ENCODE measurements at places on chromosomes 1 and 21.

DNA sequence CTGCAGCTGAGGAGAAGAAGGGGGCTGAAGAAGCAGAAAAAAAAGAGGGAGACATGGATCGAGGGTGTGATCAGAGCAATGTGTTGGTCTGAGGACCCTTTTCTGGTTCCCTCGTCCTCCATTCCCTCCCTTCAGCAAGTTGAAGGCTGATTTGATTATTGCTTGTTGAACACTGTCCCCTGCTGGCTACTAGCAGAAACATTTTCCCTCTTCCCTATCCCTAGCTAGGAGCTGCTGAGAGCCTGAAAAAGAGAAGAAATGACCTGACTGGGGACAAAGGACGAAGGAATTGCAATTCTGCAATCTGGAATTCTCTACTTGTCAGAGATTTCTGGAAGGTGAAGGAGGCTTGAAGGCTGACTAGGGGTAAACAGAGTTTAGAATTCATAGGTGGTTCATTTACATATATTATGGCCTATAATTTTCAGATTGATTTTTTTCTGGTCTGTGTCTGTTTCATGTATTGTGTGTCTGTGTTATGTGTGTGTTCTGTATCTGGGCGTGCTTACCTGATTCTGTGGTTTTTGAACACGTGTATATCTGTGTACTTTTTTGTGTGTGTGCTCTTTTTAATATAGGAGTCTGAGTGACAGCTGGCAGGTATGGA lies 9.8 kb downstream of the NHLH1 start:
- DNase-seq = peak; percentile 52

- DNase-seq = no peak
Observed at GRCh38 chr1:143721024-143721373, 250.8 kb downstream of the FAM72C start.

GRCh38 chr1:164637461-164638375 lies 78.7 kb downstream of the PBX1 start:
- peak; percentile 77 for DNase-seq

DNA sequence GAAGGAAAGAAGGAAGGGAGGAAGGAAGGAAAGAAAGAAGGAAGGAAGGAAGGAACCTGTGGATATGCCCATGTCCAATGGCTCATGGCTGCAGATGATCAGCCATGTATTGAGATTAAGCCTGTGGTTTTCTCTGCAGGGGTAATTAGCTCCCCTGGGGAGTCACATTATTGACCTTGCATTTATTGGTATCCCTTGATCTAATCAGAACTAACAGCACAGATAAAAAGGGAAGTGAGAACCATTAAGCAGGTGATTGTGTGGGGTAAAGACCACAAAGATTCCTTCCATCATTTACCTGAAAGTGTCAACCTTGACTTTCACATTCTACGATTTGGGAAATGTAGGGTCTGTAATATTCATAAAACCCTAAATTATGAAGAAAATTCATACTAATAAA lies 390.7 kb downstream of the BRINP2 start:
- DNase-seq = no peak

DNA sequence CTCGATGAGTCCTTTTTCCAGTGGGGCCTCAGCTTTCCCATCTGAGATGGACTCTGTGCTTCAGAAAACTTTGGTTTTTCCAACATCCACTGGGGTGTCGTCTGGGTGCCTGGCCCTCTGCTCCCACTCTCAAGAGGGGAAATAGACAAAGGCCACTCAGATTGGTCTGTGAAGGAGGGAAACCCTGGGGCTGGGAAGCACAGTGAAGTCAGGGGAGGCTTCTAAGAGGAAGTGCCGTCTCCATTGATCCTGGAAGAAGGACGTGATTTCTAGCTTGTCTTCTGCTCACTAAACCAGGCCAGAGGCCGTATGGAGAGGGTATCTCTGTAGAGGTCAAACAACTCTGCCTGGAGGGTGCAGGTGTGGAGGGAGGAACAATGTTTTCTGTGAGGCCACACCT lies 5.2 kb downstream of the KNCN start:
- no peak for DNase-seq

DNA sequence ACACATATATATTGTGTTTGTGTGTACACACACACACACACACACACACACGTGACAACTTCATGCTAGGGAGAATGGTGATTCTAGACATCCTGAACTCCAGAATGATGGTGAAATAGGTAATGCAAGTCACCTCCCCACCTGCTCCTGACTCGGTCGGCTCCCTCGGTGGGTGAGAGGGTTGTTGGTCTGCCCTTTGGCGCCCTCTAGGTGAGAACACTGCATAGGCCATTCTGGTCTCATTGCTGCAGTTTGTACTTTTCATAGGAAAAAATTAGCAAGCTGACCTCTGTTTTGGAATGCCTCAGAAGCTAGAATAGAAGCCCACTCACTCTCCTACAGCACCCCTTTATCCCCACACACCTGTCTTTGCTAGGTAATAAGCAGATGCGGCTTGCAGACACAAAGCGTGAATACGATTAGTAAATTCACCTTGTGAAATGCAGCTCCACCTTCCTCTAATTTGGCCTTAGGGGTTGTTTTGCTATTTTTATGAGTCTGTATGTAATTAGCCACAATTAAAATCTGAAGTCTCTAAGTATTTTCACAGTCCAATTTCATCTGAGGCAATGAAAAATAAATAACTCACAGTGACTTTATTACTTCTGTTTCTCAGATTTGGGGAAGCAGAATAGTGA lies 130.0 kb upstream of the KCNJ15 start:
- DNase-seq = no peak

- no peak for DNase-seq
Observed at GRCh38 chr1:186770421-186770820, 58.3 kb upstream of the PLA2G4A start.

DNA sequence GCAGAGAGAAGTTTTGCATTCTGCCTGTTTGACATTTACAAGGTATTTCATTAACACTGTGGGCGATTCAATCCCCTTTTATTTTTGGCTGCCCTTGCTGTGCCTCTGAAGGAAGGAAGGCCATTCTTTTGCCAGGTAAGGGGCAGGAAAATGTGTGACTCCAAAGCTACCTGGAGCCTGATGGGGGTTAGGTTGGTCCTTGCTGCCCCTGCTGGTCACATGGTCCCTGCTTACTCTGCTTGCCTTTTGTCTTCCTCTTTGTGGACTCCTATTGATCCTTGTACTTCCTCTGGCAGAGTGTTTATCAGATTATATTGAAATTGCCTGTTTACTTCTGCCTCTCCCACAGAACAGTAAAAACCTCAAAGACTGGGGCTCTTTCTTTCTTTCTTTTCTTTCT lies 65.7 kb downstream of the ST6GALNAC3 start:
- DNase-seq = no peak

GRCh38 chr1:244056577-244056976 lies 5.5 kb downstream of the ZBTB18 start:
- no peak for DNase-seq

DNA sequence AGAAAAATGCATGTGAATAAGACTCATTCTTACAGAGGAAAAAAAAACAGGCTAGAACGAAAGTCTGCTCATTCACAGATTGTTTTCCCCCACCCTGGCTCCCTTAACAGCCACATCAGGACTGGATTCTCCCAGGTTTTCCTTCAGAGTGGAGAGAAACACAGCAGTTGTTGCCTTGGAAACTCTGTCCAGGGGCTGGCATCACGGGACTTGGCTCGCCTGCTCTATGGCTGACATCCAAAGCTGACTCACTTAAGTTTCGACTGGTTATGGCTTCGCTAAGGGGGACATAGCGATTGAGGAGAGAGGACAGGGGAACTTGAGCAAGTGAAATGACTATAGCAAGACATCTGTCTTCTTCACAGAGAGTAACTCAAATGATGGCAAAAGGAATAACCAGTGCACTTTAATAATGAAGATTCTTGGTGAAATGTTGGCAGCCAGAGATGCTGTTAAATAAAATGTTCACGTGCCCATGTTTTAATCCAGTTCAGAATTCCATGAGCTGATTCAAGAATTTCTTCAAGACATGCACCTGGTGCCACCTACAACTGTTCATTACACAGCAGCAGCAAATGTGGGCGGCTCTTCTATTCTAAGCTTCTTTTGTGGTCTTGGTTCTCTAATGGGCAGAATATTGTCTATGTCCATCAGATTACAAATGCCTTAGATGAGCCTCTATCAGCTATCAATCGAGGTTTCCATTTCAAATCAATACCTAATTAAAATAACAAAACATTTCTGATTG lies 21.8 kb downstream of the MIS18A start:
- peak; percentile 86 for DNase-seq

- no peak for DNase-seq
Observed at GRCh38 chr1:184486761-184487445, 100.1 kb downstream of the C1orf21 start.

DNA sequence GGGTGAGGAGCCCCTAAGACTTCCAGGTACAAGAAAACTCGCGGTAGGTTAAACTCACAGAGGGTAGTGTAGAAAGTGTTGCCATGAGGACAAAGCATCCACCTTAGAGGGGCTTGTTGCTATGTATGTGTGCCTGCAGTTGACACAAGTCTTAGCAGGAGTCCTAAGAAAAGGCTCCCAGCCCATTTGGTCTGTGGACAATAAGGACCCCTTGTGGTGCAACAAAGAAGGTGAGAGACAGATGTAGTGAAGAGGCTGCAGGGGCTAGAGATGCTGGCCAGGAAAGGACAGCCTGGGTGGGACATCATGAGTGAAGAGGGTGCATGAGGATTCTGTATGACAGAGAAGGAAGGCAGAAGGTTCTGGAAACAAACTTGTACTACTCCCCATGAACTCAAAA lies 36.3 kb upstream of the IL10 start:
- no peak for DNase-seq

- DNase-seq = no peak
Observed at GRCh38 chr21:18771845-18772380, 368.3 kb upstream of the TMPRSS15 start.

DNA sequence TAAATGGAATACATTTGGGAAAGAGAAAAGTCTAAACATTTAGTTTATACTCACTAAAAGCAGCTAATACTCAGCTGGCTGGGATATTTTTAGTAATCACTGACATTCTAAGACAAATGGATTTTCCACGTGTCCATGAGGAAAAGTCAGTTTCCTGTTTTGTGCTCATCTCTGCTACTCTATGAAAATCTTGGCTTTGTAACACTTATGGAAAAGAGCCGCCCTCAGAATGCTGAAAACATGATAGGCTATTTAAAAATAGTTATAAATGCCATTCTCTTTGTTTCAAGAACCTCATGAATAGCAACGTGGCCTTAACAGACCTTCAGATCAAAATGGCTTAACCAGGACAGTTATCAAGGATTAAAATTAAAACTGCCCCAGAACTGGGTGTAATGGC lies 29.9 kb downstream of the MRAP start:
- no peak for DNase-seq

- DNase-seq = no peak
Observed at GRCh38 chr1:19484798-19485361, 459 bp downstream of the CAPZB start.

DNA sequence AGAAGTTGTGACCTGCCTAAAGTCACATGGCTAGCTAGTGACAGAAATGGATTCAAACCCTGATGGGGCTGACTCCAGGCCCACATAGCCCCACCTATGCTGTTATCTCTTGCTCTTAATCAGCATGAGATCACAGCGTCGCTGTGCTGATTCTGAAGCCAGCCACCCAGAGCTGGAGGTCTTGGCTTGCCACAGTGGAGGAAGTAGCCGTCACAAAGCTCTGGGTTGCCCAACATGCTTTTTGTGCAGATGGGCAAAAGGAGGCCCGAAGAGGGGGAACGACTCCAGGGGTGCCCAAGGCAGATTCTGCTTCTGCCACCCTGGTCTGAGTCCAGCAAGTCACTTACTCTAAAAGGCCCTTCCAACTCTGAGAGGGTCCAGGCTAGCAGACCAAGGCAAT lies 14.7 kb upstream of the MFSD2A start:
- no peak for DNase-seq

DNA sequence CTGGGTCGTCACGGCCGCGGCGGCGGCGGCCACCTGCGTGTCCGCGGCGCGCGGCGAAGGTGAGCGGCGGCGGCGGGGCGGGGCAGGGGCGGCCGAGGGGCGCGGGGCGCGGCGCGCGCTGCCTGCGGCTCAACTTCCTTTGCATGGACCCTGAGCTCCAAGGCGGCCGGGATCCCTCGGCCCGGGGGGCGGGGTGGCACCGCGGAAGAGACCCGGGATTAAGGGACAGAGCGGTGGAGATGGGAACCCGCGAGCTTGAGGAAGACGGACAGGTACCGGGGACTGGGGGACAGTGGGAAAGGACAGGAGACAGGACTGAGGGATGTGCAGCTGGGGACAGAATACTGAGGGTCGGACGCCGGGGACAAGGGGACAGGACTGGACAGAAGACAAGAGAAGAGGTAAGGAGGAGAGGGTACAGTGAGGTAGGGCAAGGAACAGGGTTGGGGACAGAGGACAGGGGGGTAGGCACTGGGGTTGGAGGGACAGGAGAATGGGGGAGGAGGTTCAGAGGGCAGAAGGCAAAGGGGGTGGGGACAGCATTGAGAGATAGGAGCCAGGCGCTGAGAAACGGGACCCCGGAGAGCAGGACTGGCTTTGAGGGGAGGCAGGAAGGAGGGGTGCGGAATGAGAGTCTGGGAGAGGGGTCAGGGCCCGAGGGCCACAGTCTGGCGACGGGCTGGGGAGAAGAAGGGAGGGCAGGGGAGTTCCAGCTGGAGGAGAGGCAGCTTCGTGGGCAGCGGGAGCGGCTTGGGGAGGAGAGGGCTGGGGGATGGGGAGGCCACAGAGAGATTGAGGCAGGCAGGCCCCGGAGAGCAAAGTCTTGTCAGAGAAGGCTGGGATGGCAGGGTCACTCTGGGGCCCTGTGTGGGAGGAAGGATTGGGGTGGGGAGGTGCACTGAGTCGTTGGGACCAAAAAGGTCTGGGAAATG lies 648 bp downstream of the EPHA8 start:
- DNase-seq = no peak

DNA sequence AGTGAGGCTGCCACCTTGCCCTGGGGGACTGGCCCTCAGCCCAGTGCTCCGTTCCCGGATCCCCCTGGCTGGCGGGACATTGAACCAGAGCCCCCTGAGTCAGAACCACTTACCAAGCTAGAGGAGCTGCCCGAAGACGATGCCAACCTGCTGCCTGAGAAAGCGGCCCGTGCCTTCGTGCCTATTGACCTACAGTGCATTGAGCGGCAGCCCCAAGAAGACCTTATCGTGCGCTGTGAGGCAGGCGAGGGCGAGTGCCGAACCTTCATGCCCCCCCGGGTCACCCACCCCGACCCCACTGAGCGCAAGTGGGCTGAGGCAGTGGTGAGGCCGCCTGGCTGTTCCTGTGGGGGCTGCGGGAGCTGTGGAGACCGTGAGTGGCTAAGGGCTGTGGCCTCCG lies 1.3 kb downstream of the TMEM79 start:
- no peak for DNase-seq

- no peak for DNase-seq
Observed at GRCh38 chr1:26391450-26391849, 18.9 kb upstream of the ZNF683 start.

DNA sequence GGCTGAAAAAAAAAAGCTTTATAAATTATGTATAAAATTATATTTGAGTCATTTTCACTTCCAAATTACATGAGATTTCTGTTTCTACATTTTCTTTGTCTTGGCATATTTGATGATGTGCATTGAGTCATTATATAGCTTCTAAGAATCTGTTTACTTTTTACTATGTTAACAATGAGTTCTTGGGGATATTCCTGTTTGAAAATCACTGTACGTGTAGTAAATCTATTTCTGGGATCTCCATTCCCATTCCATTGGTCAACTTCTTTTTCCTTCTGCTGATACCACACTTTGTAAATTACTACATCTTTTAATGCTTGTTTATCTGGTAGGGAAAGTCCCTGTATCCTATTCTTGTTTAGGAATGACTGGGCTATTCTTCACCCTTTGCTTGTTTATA lies 43.6 kb downstream of the TNFRSF9 start:
- no peak for DNase-seq

GRCh38 chr1:172401892-172402291 lies 18.6 kb upstream of the C1orf105 start:
- no peak for DNase-seq

GRCh38 chr1:204513117-204513716 lies 3.0 kb upstream of the MDM4 start:
- no peak for DNase-seq
